ENCODE measurements at places on chromosomes 3 and 15.

DNA sequence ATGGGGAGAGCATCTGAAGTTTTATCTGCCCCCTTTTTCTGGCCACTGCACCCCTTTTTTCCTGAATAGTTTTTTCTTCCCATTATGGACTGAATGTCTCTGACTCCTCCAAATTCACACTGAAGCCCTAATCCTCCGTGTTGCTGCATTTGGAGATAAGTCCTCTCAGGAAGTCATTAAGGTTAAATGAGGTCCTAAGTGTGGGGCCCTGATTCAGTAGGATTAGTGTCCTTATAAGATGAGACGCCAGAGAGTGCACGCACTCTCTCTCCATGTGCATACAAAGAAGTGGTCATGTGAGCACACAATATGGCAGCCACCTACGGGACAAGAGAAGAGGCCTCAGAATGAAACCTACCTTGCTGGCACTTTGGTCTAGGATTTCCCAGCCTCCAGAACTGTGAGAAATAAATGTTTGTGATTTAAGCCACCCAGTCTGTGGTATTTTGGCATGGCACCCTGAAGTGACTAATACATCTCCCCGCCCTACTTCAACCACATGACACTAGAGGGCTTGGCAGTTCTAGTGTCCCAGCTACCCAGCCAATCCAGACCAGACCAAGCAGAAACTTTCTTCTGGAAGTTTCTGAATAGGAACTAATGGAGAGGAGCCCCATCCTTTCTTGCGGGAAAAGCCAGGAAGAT is 191.3 kb downstream of the PDE8A start:
- no peak for DNase-seq

GRCh38 chr15:46768287-46768686 is 949.0 kb upstream of the SEMA6D start:
- no peak for DNase-seq

GRCh38 chr3:187979564-187979963 is 174.4 kb upstream of the LPP start:
- DNase-seq, result no peak

GRCh38 chr3:53151870-53152660 is 8.9 kb upstream of the PRKCD start:
- DNase-seq, result no peak

GRCh38 chr3:179949412-179949811 is 87.3 kb downstream of the PEX5L start:
- no peak for DNase-seq

DNA sequence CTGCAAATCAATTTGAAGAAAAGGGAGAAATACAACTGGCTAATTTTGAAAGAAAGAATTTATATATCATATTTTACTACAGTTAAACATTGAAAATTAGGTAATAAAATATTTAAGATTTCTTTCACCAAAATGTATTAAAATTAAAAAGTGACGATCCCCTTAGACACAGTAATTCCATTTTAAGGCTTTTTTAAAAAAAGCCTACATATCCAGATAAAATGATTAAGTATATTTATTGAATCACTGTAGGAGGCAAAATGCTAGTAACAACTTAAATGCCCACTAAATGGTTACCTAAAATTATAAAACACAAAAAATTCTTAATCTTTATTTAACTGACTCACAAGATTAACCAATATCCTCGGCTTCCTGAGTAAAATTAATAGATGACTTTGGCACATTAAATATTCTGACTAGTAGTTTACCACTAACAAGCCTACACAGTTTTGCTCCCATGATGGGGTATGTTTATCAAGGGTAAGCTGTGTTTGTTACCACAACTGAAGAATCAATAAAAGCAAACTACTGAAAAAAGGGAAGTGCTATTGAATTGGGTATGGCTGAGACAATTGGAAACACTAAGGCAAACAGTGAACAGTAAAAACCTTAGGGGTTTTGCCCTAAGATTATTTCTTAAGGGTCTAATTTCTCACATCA is 28.4 kb downstream of the ANKRD28 start:
- no peak for DNase-seq

- no peak for DNase-seq
Measured at GRCh38 chr15:41809121-41809520, 18.8 kb upstream of the JMJD7 start.

GRCh38 chr3:186286114-186286513 is 75.9 kb downstream of the DGKG start:
- DNase-seq, result no peak

DNA sequence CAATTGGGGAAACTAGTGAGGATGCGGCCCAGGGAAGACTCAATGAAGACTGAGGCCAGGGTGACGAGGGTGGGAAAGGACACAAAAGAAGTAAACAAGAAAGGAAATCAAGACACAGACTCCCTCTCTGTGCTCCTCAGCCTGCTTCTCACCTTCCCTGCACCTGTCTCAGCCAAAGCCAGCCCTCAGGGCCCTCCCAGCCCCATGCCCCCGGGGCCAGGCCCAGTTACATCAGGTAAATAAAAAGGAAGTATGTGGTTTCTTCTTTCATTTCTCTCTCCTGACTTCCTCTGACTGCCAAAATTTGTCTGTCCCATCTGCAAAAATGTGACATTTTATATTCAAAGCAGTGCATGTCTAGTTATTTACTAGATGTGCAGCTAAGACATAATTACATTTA is 328.0 kb downstream of the UACA start:
- no peak for DNase-seq

DNA sequence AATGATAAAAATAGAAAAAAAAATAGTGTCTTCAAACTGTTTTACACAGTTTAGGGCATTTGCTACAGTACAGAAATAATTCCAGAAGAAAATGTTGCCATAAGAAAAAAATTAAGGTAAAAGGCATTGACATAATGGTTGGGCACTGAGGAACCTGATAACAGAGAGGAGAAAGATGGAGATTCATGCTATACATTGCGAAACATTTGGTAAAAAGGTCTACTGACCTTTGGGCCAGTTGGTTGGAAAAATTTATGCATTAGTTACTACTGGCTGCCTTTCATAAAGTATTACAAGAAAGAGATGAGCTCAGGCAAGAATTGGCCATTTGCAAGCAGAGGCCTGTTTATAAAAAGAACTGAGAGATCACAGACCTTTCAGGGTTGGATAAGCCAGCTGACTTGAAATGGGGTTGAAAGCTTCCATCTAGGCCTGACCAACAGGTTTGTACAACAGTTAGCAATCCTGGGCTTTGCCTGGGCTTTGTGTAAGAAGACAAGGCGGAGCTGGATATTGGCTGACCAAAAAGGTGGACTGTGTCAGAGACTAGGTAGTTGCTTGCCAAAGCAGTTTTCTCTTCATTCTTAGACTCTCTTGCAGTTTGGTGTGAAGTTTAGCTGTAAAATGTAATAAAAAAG is 166.6 kb upstream of the MCTP2 start:
- no peak for DNase-seq

GRCh38 chr3:2940062-2940461 is 170.1 kb downstream of the IL5RA start:
- DNase-seq, result no peak

GRCh38 chr3:13504161-13504831 is 24.2 kb downstream of the HDAC11 start:
- DNase-seq, result no peak

GRCh38 chr3:15636028-15636709 is 34.6 kb downstream of the BTD start:
- DNase-seq, result no peak

DNA sequence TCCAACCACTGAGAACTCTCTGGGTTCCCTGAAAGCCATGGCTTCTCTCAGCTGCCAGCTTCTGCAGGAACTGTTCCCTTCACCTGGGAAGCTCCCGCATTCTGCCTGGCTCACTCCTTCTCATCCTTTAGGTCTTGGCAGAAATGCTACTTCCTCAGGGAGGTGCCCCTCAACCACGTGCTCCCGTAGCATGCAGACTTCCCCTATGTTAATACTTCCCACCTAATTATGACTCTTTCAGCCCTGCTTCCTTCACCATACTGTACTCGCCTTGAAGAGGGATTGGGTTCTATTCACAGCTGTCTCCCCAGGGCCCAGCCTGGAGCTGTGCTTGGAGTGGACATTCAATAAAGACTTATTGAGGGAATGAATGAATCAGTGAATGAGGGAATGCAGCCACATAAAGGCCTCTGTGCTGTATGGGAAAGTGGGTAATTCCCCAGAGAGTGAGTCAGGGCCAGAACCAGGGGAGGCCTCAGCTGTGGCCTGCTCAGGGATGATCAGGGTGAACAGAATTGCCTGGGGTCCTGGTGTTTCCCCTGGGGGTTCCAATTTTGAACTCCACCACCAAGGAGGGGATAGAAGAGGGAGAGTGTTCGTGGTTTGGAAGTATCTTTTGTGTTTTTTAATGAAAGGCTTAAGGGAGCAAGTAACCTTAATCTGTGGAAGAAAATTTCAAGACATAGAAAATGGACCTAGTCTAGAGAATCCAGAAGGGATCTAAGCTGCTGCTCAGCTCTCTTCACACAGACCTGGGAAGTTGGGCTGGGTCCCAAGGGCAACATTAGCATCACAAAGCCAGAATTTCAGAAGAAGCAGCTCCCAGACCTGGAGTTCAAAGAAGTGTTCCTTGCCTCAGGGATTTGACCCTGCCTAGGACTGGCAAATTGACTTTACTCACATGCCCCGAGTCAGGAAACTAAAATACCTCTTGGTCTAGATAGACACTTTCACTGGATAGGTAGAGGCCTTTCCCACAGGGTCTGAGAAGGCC is 14.6 kb upstream of the FAM107A start:
- DNase-seq, result no peak

GRCh38 chr3:113263778-113264177 is 52.4 kb downstream of the BOC start:
- no peak for DNase-seq

GRCh38 chr15:42575188-42576039 is at the start of gene STARD9:
Gene STARD9 (plus strand): TSS chr15:42575606. CDS start chr15:42575716, 110 bp downstream.
- peak; percentile 94 for DNase-seq

- no peak for DNase-seq
Measured at GRCh38 chr3:44020143-44020542, 221.5 kb upstream of the TOPAZ1 start.

- no peak for DNase-seq
Measured at GRCh38 chr3:44920081-44920480, 45.7 kb downstream of the TGM4 start.

DNA sequence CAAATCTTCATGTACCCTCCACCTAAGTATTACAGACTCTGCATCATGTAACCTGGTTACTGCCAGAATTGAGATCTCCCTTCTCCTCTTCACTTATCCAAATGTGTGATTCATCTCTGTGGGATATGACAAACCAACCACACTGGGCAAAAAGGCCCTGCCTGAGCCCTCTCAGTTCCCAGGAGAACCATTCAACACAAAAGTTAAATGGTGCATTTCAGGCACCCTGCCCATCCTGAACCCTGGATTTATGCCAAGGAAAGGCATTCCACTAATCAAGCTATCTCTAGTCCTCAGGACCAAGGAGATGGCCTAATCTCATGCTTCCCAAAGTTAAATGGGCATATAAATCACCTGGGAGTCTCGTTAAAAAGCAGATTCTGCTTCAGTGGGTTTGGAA is 108.5 kb downstream of the TNIK start:
- DNase-seq, result no peak

GRCh38 chr3:88467191-88467590 is 317.4 kb downstream of the C3orf38 start:
- no peak for DNase-seq

DNA sequence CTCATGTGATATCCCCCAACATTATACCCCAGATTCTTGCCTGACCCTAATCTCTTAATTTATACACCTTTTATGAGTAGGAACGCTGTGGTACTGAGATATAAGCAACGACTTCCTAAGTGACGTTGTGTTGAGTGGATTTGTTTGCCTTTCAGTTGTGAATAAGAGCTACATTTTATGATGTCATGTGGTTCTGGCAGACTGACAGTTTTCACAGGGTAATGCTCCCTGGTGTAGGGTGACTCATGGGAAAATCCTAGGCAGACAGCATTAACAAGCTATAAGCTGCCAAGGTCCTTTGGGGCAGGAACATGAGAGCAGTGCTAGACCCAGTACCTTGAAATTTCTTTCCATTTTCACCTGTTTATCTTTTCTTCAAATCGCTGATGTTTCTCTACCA is 11.2 kb downstream of the C3orf52 start:
- no peak for DNase-seq

DNA sequence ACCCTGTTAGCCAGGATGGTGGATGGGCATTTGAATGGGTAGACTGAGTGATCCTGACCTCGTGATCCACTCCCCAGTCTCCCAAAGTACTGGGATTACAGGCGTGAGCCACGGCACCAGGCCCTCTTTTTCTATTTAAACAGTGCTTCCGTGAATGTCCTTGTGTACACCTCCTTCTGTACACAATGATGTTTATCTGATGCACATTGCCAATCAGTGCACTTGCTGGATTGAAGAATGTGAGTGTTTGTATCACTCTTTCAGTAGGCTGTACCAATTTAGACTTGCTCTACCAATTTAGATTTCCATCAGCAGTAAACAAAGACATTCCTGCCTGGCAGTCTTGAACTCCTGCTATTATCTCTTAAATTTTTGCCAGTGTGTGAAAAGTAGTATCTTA is 8.9 kb upstream of the ZNF619 start:
- DNase-seq, result no peak

- DNase-seq, result no peak
Measured at GRCh38 chr3:36457667-36458066, 77.4 kb downstream of the STAC start.

DNA sequence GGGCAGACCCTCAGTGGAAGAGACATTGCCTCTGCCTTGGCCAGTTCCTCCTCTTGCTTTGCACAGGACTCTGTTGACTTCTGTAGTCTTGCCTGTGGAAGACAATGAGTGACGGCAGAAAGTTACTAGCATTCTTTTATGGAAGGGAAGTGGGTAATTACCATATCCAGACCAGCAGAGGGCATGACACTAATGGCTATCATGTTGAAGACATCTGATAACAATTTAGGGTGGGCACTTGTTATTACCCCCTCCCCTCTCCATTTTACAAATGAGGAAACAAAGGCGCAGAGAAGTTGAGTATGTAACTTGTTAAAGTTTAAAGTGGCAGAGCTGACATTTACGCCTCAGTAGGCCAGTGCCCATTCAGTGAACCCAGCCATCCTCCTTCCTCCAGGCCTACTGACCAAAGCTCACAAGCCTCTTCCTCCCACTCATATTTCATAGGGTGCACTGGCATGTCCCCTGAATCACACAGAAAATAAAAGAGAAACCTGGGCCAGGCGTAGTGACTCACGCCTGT is 48.2 kb upstream of the FMN1 start:
- no peak for DNase-seq

GRCh38 chr3:171018156-171018935 is 8.2 kb downstream of the SLC2A2 start:
- no peak for DNase-seq

All from stimulated activated CD8-positive, alpha-beta memory T cell treated with anti-CD3 and anti-CD28 coated beads, Interleukin-7, amount 100 ng/mL, for 4 hours (primary cell).